ENCODE measurements at places on chromosomes 16 and 17.

- no peak for DNase-seq
Measured at GRCh38 chr17:48738424-48738802, 9.9 kb upstream of the HOXB13 start.

- DNase-seq, result no peak
Measured at GRCh38 chr17:1997927-1998742, 27.0 kb downstream of the RTN4RL1 start.

DNA sequence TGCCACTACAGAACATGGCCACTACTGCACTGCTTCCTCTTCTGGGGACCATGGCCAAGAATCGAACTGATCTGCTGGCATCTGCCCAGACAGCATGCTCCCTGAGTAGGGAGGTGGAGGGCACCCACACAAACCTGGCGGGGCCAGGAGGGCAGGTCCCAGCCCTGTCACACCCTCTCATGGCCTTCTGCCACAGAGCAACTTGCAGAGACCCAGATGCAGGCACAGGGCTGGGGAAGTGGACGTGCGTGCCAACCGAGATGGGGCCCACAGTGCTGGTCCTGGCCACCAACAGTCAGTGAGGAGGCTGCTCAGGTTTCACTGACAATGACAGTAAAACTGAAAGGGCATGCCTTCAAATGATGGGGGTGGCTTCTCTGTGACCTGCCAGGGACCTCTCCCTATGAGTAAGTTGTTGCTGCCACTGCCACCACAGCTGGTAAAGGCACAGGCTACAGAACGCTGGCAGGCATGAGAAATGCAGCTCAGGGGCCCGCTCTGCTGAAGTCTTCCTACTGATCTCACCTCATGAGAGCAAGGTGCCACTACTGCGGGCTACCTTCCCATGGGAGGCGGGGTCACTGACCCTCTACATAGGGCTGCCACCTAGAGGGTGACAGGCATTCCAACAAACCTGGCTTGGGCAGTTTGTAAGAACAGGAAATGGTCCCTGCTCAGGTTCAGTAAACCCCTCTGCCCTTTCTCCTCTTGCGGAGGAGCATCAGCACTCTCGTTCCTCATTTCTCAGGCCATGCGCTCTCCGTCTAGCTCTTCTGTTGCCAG, 15.5 kb downstream of the HIC1 start:
- no peak for DNase-seq

GRCh38 chr16:68229431-68230175, 6.3 kb downstream of the ESRP2 start:
- DNase-seq, result peak; percentile 58

DNA sequence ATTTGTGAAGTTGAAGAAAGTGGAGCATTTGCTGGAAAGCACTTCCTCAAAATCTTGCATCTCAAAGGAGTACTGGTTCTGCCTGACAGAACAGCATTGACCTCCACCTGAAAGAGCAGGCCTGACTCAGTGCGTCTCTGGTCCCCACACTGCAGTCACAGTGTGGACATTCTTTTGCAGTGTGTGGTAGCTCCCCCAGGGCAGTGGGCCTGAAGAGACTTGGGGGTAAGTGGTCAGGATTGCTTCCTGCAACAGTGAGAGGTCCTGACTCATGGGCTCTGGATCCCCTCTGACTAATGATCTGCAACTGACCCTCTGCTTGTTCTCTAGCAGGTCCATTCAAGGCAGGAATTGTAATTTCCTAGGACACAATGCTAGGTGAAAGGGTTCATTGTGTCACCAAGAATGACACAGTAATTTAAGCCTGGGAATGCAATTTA, 204.9 kb upstream of the KCNJ16 start:
- DNase-seq, result peak; percentile 61

- no peak for DNase-seq
Measured at GRCh38 chr17:64498308-64499203, 1.7 kb upstream of the POLG2 start.

DNA sequence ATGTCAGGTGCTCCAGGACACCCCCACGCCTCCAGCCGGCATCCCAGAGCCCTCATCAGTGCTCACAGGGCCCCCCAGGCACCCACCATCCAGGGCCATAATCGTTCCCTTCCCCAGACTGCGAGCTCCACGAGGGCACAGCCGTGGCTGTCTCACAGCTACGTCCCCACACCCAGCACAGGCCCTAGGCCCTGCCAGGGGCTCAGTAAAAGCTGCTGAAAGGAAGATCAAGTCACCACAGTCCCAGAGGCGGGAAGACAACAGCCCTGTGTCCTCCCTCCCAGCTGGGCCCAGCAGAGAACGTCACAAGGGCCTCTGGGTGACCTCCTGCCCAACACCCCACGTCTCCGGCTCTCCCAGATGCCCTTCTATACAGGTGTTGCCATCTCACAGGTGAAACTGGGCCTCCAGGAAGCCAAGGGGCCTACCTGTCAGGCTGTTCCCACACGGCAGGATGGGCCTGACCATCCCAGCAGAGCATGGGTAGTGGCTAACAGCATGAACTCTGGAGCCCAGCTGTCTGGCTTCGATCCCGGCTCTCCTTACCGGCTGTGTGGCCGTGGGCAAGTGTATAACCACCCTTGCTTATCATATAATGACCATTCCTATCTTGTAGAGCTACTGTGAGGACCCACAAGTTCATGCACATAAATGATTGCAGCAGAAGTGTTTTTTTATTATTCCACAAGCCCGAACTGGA, 17.9 kb downstream of the ARL2BP start:
- DNase-seq, result no peak

- peak; percentile 23 for DNase-seq
Measured at GRCh38 chr17:12047681-12048376, 27.2 kb downstream of the MAP2K4 start.

- DNase-seq, result no peak
Measured at GRCh38 chr17:41785859-41786226, 668 bp downstream of the JUP start.

DNA sequence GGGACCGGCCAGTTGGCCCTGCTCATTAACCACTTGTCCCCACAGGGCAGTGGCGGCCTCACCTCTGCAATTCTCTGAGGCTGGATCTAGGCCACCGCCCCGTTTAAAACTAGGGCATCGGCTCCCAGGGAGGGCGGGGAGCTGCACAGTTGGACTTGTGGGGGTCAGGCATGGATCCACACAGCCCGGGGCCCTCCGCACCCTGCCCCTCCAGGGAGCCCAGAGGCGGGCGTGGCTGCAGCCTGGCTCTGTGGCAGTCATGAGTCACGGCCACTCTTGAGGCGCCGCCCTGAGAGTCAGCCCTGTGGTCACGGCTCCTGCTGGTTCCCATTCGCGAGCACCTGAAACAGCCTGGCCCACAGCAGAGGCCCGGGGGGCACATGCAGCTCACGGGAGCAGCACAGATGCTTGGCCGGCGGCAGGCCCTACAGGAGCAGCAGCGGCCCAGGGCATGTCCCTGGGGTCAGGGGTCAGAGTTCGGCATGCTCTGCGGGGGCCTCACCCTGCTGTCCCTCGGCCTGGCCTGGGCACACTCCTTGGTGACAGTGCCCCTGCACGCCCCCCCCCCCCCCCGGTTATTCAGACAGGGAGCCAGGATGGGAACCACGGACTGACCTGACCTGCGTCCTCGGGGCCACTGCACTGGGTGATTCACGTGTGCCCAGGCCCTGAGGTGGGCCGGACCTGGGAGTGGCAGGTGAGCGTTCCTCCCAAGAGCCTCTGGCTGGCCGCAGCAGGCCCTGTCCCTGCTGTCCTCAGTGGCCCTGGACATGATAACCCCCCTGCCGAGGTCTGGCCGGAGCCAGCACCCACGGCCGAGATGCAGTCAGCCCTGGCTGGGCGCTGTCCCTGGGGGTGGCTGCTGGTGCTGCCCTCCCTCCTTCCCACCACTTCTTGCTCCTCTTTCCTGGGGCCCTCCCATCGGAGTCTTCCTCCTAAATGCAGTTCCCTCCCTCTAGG, 8.2 kb downstream of the CAPN15 start:
- DNase-seq, result peak; percentile 20

All from fibroblast of skin of right quadriceps (primary cell).